AG09309 (cell line): ENCODE measurements at places on chromosomes 16 and 17.

- no peak for DNase-seq
Measured at GRCh38 chr16:88451586-88452481, 1.2 kb upstream of the ZFPM1 start.

GRCh38 chr16:84990782-84991181 lies 20.6 kb downstream of the ZDHHC7 start:
- DNase-seq, result no peak

- peak; percentile 95 for DNase-seq
Measured at GRCh38 chr17:31596382-31597323, 205.2 kb downstream of the RAB11FIP4 start.

DNA sequence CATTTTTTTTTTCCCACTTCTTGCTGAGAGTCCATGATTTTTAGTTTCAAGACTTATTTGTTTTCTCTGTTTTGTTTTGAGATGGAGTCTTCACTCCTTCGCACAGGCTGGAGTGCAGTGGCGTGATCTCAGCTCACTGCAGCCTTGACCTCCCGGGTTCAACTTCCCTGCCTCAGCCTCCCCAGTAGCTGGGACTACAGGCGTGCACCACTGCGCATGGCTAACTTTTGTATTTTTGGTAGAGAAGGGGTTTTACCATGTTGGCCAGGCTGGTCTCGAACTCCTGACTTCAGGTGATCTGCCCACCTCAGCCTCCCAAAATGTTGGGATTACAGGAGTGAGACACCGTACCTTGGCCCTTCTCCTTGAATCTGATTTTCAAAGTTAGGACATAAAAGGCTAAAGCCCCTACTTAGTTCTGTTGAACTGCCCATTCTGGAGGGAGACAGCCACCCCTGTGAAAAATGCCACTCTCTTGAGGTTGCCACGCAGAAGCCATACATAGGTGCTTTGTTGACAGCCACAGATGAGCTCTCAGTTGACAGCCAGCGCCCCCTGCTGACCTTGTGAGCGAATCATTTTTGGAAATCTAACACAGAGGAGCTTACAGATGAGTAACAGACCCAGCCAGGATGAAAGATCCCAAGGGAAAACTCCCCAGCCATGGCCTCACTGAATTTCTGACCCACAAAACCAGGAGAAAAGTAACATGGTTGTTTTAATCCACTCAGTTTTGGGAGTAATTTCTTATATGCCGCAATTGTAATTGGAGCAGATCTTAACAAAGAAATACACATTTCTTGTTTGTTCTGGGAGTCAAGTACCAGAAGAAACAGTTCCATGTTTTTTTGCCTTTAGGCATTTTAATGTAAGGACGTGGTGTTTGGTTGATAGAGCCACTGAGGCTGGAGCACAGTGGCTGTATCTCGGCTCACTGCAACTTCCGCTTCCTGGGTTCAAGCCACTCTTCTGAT lies 38.8 kb downstream of the PKD1L3 start:
- DNase-seq, result peak; percentile 69

DNA sequence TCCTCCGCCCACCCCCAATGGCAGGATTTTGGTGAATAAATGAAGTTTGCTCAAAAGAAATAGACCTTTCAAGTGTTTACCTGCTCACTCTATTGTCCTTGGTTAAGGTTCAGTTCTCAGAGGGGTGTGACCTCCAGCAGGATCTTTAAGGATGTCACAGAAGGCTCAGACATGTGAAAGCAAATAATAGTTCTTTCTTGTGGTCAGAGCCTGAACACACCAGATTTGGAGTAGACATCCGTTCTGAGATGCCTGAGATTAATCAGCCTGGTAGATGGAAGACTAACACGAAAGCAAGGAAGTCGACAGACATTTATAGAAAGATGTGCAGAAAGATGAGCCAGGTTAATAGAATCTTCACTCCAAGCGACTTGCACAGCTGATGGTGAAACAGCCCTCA lies 557.9 kb upstream of the CDH11 start:
- DNase-seq, result no peak

- DNase-seq, result no peak
Measured at GRCh38 chr16:54722210-54722676, 208.4 kb upstream of the IRX5 start.

DNA sequence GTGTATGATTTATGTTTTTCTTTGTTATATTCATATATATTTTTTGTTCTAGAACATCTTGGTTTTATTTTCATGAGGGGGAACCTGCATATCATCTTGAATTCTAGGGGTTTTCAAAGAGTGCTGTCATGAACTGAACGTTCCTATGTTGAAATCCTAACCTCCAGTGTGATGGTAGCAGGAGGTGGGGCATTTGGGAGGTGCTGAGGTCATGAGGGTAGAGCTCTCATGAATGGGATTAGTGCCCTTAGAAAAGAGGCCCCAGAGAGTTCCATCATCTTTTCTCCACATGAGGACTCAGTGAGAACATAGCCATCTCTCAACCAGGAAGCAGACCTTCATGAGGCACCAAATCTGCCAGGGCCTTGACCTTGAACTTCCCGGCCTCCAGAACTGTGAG lies 34.6 kb upstream of the CCDC182 start:
- no peak for DNase-seq

GRCh38 chr16:72198771-72199201 lies 26.8 kb upstream of the PMFBP1 start:
- DNase-seq, result no peak

DNA sequence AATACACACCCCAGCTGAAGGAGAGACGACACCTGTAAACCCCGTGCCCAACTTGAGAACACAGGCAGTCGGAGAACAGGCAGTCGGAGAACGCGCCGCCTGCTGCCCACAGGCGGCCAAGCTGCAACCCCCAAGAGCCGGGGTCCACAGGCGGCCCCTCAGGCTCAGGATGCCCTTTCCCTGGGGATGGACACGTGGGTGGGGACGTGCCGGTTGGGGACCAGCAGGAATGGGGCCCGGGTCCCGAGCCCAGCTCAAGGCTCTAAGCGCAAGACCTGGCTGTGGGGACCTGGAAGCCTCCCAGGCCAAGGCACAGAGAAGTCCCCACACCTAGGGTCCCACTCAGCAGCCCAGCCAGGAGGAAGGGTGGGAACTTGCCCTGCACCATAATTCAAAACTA lies 79.5 kb upstream of the GNG13 start:
- DNase-seq, result no peak

DNA sequence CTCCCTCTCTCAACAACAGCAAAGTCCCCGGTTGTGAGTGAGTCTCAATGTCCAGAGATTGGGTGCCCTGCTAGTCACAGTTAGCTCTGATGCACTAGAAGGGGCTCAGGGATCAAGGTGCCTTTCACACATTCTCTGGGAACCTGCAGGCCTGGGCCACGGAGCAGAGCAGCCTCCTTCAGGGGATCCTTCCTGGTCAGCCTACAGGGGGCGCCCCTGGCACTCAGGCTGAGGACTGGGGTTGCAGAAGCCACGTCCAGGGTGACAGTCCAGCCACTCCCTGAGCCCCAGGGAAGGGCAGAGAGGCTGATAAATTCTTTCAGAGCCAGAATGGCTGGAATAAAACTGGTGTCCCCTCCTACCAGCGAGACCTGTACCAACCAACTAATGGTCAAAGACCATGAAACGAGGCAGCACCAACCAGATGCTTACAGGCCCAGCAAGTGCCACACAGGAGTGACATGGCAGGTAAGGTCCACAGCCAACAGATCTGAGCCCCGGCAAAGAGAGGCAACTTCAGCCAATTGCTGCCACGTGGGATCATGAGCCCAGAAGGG lies 43.5 kb downstream of the ST3GAL2 start:
- DNase-seq, result no peak

DNA sequence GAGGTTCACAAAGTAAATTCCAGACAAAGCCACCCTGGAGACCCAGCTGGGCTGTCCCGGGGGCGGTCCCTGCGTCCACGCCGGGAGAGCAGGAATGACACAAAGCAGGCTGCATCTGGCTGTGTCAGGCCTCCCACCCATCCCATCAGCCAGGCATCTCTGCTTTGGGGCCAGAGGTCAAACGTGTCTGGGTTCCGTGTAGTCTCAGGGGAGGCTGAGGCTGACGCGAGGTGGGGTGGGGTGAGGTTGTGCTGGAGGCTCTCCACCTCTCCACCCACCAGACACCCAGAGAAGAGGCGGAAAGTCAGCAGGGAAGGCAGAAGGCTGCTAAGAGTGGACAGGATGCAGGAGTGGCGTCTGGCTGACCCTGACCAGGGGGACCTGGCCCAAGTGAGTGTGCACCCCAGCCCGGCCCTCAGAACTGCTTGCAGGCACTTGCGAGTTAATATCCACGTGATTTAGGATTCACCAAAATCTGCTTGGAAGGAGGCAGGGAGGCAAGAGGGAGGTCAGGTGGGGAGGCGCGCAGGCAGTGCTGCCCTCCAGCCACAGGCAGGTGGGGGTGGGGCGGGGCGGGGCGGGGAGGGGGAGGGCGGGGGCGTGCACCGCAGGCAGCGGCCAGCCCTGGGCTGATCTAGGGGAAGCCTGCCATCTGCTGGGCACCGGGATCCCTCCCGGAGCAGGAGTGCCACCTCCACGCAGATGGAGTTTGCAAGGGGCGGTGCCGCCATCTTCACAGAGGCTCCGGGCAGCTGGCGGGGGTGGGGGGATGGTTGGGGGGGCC lies 44.3 kb downstream of the TBC1D16 start:
- peak; percentile 25 for DNase-seq

GRCh38 chr16:15749371-15749770 lies 99.3 kb downstream of the NDE1 start:
- DNase-seq, result no peak

- DNase-seq, result no peak
Measured at GRCh38 chr16:17031484-17032268, 439.1 kb downstream of the XYLT1 start.

DNA sequence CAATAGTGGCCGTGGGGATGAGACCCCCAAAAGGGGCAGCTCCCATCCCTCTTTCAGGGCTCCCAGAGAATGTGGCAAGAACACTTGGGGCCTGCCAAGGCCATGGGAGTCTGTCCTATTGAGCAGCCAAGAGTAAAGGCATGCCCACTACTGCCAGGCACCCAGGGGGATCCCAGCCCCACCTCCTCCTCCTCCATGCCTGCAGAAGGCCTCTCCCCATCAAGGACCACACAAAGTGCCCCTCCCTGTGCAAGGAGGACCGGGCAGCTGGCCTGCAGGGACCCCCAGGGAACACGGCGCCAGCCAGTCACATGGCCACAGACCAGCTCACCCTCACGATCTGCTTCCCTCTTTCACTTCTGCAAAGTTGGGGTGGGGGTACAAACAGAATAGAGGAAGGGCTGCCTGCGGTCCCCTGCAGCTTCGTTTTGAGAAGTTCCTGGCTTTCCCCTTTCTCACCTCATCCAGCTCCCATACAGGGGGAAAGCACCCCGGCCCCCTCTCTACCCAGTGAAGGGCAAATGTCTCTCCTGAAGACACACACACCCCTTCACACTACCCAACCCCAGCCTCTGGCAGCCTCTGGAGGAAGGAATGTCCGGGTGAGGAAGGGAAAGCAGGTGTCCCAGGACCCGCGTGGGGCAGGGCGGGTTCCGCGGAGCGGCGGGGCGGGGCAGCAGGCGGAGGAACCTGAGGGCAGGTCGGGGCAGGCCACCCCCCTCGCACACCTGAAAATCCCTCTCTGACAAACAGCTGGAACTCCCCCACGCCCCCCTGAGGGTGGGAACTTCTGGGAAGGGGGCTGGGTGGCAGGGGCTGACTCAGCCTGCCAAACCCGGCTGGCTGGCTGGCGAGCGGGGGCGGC lies 2.0 kb downstream of the PPP1R9B start:
- DNase-seq, result no peak

GRCh38 chr16:10579575-10579964 lies 828 bp downstream of the EMP2 start:
- DNase-seq, result no peak

DNA sequence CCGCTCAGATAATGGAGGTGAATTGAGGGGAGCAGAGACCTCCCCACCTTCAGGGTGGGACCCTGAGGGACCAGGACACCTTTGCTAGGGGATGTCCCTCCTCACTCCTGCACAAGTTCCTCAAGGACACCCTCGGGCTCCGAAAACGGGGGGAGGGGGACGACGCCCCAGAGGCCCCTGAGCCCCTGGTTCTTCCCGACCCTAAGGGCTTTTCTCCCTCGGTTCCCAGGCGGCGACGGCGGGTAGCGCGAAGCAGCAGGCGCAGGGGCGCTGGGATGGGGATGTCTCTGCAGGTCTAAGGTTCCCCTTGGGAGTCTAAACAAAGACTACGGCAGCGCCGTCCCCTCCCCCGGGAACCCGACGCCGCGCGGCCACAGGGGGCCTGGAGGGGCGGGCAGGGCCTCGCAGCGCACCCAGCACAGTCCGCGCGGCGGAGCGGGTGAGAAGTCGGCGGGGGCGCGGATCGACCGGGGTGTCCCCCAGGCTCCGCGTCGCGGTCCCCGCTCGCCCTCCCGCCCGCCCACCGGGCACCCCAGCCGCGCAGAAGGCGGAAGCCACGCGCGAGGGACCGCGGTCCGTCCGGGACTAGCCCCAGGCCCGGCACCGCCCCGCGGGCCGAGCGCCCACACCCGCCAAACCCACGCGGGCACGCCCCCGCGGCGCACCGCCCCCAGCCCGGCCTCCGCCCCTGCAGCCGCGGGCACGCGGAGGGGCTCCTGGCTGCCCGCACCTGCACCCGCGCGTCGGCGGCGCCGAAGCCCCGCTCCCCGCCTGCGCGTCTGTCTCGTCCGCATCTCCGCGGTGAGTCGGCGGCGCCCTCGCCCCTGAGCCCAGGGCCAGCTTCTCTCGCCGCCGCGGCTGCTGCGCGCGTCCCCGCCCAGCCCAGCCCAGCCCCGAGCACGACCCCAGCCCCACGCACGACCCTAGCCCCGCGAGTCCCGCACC lies 36.7 kb upstream of the NDRG4 start:
- DNase-seq, result no peak

DNA sequence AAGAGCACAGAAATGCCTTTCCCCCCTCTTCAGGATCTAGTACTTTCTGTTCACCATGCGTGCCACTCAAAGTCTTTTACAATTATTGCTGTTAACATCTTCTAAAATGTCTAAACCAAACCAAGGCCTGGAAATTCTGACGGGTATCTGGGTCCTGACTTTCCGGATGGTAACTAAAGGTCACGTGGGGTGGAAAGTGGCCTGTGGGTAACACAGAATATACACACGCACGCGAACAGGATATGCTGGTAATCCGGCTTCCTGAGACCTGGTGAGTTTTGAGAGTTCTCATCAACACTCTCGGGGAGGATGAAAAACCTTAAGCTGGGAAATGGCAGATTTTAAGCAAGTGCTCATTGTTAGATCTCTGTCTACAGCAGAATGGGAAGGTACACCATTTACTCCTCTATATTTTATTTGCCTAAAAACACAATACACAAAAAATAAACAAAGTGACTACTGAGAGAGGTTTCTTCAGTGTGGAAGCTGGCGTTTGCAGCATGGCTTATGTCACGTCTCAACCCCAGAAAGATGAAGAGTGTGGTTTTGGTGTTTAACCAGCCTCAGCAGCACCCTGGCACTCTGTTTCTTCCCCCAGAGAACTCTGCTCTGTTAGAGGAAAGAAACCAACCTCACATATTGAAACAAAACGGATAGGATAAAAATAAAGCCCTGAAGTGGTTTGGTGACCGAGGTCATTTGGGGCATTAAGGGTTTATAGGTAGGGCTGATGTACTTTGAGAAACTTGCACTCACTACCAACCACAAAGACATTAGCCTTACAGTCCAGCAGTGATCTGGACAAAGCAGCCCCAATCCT lies 37.3 kb downstream of the SMG6 start:
- DNase-seq, result no peak

- DNase-seq, result no peak
Measured at GRCh38 chr16:65788434-65789140, 577.9 kb upstream of the CDH5 start.
